CD4-positive, alpha-beta T cell treated with Interleukin-2 at 100 ng/mL for 4 hours (primary cell): ENCODE measurements at places on chromosomes 1 and 21.
A peak's percentile ranks its signal among the peaks of the same experiment; 100 is the strongest.

DNA sequence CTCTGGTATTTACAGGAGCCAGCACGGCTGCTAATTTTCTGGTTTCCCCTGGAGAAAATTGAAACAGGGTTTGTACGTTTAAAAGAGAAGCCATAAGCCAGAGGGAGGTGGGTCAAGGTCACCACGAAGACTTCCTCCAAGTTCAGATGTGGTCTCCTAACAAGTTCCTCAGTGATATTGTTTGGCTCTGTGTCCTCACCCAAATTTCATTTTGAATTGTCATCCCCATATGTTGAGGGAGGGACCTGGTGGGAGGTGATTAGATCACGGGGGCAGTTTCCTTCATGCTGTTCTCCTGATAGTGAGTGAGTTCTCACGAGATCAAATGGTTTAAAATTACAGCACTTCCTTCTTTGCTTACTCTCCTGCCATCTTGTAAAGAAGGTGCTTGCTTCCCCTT, 295.4 kb upstream of the DAB1 start:
- no peak for DNase-seq

DNA sequence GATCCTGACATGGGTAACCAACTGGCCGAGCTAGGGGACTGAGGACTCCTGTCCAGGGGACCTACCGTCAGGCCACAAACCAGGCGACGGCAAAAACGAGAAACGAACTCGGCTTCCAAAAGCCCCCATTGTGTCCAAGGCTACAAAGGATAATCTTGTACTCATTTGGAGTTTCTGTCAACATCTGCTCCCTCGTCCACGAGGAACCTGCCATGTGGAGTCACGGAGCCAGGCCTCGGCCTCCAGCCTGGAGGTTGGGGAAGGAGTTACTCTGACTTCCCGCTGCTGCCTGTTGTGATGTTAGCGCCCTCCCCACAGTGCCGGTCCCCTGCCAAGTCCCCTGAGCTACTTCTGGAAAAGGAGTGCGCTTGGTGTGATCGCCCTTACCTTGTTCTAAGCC, 7.3 kb downstream of the KRTAP10-1 start:
- no peak for DNase-seq

DNA sequence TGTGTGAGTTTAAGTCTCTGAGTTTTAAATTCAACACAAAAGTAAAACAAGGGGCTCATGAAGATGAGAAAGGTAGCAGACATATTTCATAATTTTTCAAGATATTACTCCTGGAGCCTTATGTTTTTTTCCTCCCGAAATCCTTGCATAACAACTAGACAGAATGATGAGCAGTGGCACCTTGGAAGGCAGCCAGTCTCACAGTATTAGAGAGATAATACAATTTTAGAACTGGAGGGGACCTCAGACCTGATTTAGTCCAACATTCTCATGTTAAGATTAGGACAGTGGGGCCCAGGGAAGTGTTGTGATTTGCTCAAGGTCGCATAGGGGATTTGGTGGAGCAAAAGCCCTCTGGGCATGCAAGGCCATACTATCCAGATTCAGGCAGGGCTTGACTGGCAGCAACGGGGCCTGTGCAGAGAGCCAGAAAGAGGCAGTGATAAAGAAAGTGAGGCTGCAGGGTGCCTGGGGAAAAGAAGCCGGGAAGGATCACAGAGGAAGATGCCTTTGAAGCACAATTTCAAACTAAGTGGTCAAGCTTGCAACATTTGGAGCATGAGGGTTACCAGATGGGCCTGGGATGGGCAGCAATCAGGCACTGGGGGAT, 31.4 kb upstream of the BCL9 start:
- no peak for DNase-seq

DNA sequence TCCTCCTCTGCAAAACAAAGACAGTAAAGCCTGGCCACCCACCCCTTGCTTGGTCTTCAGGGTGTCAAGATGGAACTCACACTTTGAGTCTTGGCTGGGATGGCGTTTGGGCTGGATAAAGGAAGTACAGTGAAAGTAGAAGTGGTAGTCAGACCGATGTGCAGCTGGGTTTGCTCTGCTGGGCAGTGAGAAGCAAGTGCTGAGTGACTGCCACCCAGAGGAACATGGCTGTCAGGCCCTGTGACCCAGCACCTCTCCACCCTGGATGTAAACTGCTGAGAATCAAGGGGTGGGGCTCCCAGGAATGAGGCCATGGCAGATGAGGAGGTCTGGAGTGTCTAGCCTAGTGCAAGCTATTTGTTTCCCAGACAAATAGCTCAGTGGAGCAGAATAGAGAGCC, 51.2 kb downstream of the POFUT2 start:
- peak; percentile 18 for DNase-seq

DNA sequence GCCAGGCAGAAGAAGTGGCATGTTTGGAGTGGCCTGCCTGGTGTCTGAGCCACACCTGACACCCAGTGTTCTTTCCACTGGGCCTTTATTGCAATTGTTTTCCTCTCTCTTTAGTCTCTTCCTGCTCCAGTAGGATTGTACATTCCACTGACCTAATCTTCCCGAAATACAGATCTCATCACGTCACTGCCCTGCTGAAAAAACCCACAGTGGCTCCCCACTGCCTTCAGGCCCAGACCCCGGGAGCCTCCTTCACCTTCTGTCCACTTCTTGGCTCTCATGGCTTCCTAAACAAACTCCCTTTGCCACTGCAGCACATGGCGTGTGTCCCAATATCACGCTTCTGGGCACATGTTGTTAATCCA, 25.3 kb upstream of the ATP5PO start:
- DNase-seq, result no peak

GRCh38 chr1:156961709-156962108, 41.3 kb downstream of the LRRC71 start:
- DNase-seq, result peak; percentile 22

- DNase-seq, result no peak
Measured at GRCh38 chr21:27806281-27806680, 839.4 kb upstream of the ADAMTS5 start.

DNA sequence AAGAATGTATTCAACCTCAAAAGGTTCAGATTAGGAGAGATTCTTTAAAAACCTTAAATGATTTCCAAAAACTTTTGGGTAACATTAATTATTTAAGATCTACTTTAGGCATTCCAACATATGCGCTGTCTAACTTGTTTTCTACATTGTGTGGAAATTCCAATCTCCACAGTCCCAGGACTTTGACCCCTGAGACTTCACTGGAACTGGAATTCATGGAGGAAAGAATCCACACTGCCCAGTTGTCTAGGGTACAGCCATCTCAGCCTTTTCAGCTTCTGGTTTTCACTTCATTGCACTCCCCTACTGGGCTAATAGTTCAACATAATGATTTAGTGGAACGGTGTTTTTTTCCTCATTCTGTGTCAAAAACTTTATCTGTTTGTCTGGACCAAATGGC, 161.5 kb downstream of the IER5 start:
- no peak for DNase-seq

DNA sequence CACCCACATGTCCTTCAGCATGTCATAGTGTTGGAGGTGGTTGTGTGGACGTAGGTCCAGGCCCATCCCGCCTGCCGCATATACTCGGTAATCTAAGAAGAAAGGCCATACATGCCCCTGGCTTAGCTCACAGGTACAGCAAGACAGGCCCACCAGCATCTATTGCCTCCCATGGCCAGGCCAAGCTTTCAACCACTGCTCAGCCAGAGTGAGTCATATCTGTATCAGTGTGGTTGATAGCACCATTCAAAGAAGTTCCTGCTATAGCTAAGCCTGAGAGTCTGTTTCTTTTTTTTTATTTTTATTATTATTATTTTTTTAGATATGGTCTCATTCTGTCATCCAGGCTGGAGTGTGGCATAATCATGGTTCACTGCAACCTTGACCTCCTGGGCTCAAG, 17.0 kb downstream of the KLHDC8A start:
- DNase-seq, result no peak

DNA sequence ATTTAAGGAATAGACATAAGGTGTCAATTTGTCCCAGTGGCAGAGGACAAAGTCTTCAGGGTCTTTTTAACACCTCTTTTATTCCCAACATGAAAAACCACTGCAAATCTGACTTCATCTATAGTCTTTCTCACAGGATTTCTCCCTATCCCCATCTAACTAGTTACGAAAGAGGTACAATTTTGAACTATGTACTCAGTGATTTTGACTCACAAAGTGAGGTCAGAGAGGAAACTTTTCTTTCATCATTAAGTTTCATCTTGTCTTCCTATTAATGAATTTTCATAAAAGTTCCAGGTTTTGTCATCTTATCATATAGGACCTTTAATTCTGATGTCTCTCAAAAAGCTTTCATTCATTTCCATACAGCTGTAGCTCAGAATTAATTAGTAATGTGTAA, 63.3 kb downstream of the ASH1L start:
- no peak for DNase-seq

DNA sequence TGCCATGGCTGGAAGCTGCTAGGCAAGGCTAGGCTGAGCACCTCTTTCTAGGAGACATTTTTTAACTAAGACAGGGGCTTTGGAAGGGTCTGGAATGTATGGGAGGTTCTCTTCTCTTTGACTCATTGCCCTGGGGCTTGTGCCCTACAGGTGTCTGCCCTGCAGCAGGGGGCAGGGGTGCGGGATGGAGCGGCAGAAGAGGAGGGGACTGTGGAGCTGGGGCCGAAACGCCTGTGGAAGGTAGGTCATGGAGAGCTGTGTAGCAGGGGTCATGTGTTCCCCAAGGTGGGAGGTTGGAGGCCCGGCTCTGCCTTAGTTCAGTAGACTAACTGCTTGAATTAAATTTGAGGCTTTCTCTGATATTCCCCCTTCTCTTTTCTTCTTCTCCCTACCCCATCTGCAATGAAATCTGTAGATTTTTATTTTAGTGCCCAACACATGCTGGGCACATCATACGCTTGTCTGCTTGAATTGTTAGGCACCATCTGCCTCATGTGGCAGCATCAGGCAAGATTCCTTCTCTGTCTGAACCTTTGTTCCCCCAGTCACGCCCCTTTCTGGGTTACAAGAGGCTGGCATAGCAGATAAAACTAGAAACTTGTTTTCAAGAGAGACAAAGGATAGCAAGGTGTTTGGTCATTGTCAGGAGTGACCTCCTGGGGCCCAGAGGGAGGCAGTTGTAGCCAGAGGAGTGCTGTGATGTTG, 18.4 kb downstream of the PPFIA4 start:
- DNase-seq, result no peak

DNA sequence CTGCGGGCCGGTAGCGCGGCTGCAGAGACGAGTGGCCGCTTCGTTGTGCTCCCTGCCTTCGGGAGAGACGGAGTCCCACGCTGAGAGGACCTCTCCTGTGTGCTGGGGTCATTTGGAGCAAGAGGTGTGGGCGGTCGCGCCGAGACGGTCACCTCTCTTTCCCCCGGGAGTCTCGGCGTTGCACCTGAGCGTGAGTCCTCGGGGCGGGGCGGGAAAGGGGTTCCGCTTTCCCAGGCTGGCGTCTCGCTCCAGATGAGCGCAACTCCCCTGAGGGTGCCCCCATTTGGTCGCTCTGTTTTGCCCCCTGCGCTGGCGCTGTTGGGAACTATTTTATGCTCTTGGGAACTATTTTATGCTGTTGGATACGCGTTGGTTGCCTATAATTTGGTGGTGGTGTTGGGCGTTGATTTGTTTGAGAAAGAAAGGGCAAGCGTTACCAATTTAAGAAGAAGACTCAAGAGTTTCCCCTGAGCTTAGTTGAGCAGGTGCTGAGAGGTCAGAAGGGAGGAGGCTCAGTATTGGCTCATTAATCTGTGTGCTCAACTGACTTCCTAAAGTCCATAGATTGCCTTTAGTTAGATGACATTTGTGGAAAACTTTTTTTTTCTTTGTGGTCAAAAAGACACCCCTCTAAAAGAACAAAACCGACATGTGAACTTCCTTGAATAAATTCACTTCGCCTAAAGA, 683 bp downstream of the LRRC8B start:
- peak; percentile 24 for DNase-seq

DNA sequence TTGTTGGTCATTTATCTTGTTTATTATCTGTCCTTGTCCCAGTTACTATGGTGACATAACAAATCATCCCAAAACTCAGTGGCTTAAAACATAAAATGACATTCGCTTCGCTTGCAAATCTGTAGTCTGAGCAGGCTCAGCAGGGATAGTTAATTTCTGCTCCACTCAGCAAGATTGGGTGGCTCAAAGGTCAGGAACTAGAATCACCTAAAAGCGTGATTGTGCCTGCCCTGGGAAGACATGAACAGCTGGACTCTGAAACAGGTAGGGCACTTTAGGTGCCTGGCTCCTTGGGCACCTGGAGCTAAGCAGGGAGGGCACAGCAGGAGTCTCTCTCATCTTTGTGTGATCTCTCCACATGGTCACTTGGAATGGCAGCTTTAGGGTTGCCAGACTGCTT, 14.7 kb upstream of the TRAF3IP3 start:
- DNase-seq, result no peak

- no peak for DNase-seq
Measured at GRCh38 chr1:223207293-223208066, 64.4 kb upstream of the TLR5 start.

DNA sequence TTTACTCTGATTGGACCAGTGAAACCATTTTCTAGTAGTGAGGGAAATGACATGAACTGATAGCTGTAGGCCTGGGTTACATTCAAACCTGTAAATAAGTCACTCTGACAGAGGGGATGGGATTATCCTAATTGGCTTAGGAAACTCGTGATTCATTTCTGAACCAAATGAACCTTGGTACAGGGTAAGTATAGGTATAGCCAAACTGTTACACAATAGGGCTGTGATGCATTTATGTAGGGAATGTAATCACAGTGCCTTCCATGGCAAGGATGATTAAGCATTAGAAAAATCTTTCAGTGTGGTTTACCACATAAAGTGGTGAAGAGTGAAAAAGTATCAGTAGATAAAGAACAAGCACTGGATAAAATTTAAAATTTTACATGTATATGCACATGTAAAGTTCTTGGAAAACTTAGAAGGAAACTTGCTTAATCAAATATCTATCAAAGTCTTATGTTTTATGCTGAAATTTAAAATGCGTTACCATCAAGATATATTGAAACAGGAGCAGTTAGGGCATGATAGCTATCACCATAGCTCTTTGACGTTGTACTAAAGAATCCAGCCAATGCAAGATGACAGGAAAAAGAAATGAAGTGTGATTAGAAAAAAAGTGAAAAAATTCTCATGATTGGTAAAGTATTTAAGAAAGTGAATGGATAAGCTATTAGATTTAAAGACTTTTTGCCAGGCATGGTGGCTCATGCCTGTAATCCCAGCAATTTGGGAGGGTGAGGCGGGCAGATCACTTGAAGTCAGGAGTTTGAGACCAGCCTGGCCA, 63.0 kb downstream of the RABGAP1L start:
- DNase-seq, result no peak

DNA sequence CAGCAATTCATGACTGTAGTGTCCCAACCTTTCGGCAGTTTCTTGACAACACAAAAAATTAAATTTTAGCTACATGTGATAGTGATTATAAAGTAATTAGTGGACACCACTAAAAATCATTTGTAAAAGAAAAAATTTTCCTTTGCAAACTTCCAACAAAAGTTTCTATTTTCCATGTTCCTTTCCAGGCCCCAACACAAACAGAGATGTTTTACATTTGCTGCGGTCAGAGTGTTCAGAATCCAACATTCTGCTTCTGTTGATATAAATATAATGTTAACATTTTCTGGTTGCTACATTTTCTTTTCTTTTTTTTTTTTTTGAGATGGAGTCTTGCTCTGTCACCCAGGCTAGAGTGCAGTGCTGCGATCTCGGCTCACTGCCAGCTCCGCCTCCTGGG, 54.9 kb upstream of the WLS start:
- DNase-seq, result no peak

- DNase-seq, result no peak
Measured at GRCh38 chr1:57468641-57469523, 45.0 kb upstream of the DAB1 start.
